ENCODE measurements at places on chromosomes 11 and 22. TPM values are rescaled to one million over a fixed set of nuclear protein-coding genes. Genes with fewer than 3 reads are reported as not detected.

- H3K36me3 ChIP-seq = peaks cover 41% of the 10 kb centered on the region
- no peak overlapping the region for H3K4me3 ChIP-seq
- H3K27me3 ChIP-seq = no peaks in the 10 kb centered on the region
- no peak overlapping the region for H3K27ac ChIP-seq
- no peak for DNase-seq
Measured at GRCh38 chr11:134153147-134153905, 70.4 kb downstream of the NCAPD3 start.

DNA sequence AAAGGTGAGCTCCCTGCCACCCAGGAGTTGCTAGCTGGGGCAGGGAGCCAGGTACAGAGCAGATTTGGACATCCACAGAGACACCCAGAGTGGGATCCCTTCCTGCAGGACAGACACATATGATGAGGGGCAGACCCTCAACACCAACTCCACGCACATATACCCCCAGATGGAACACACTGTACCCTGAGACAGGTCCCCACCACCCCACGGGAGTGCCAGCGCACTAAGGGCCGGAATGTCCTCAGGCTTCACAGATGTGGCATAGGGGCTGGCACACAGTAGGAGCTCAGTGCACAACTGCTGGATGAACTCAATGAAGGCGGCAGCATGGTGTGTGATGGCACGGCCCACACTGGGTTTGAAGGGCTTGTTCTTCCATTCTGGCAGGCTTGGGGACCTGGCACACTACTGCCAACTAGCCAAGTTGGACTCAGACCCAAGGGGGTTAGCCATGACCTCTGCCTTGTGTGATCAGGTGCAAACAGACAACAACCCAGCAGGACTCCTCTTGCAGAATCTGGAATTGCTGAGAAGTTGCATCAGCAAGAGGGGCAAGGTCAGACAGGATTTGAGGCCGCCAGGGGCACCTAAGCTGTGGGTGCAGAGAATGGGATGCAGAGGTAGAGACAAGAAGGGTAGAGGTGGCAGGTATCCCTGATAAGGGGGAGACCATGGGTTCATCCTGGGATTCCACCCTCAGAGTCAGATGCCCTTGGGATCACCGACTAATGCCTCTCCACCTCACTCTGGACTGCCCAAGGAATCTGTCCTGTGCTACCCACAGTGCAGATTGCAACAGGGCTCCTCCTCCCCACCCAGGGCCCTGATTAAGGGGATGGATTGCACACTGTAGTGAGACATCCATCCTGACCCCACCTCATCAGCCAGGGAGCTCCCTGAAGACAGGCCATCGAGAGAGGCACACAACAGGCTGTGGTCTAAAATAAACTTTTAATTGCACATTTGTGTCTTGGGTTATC, 2.4 kb downstream of the C22orf15 start:
- no peak overlapping the region for H3K4me3 ChIP-seq
- no peak for DNase-seq
- no peak overlapping the region for H3K27ac ChIP-seq
- H3K27me3 ChIP-seq = peaks cover 16% of the 10 kb centered on the region

GRCh38 chr11:101442171-101442570, 141.6 kb downstream of the TRPC6 start:
- DNase-seq = no peak
- no peaks in the 10 kb centered on the region for H3K27me3 ChIP-seq
- H3K36me3 ChIP-seq = no peaks in the 10 kb centered on the region
- H3K4me1 ChIP-seq = no peaks in the 10 kb centered on the region
- H3K4me3 ChIP-seq = no peak overlapping the region

Gene OR4D5
- total RNA-seq = not detected
